ENCODE measurements at places on chromosomes 1 and 21.

DNA sequence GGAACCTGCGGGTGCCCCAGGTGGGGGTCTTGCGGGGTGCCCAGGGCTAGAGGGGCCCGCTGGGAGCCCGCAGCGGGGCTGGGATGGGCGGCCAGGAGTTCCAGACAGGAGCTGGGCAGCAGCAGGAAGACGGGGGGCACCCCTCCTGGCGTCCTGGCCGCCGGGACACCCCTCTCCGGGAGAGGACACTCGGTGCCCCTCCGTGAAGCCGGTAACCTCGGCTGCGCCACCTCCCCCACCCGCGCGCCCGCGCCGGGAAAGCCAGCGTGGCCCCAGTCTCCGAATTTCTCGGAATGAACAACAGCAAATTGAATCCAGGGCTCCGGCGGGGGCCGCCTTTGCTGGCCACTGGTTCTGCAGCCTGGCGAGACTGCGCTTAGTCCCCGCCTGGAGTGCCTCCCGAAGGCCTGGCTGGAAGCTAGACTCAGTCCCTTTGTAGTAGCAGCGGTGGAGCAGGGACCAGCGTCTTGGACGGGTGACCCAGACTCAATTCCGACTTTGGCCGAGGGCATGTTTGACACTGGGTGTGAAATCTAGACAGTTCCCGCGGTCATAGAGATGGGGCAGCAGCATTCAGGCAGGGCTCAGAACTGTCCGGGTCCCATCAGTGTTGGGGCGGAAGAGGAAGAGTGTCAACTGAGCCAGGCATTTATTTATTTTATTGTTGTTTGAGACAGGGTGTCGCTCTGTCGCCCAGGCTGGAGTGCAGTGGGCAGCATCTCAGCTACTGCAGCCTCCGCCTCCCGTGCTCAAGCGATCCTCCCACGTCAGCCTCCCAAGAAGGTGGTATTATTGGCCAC is 773 bp downstream of the IFNGR2 start:
- no peak for DNase-seq

- no peak for DNase-seq
Observed at GRCh38 chr1:212040629-212041412, 5.3 kb downstream of the DTL start.

GRCh38 chr1:119410961-119411360 is 4.0 kb upstream of the HSD3B2 start:
- DNase-seq, result no peak

GRCh38 chr1:118039170-118039569 is 109.6 kb downstream of the WDR3 start:
- no peak for DNase-seq

DNA sequence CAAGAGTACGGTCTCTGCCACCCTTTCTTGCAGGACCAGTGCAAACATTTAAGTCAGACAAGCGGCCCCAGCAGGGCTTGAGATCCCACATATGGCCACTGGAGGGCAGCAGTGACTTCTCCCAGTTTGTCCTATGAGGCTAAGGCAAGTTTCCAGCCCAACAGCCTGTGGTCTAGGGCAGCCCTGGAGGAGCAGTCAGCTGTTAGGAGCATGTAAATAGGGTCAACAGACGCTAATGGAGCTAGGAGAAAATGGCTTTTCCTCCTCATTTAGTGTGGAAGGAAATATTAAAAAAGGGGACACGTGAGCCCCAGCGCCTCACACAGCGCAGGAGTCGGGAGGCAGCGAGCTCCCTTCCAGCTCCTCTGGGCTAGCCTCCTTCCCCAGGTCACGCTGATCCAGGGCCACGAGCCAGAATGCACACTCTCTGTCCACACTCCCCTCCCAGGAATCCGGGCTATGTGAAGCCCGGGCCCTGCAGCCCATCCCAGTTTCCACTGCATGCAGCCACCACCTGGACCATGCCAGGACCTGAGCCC is 95.6 kb downstream of the LAMC2 start:
- peak; percentile 39 for DNase-seq

DNA sequence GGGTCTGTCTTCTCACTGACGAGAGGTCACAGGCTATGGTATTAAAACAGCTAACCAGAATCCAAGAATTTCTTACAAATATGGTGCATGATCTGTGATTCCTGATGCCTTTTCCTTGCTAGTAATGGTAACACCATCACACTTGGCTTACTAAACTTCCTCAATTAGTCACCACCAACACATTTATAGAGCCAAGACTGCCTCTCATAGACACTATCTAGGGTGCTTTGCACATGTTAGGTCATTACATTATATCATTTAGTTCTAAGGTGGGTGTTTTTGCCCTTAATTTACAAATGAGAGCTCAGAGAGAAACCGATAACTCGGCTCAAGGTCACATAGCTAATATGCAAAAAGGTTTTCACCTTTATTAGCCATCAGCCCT is 8.7 kb downstream of the KIF21B start:
- DNase-seq, result no peak

DNA sequence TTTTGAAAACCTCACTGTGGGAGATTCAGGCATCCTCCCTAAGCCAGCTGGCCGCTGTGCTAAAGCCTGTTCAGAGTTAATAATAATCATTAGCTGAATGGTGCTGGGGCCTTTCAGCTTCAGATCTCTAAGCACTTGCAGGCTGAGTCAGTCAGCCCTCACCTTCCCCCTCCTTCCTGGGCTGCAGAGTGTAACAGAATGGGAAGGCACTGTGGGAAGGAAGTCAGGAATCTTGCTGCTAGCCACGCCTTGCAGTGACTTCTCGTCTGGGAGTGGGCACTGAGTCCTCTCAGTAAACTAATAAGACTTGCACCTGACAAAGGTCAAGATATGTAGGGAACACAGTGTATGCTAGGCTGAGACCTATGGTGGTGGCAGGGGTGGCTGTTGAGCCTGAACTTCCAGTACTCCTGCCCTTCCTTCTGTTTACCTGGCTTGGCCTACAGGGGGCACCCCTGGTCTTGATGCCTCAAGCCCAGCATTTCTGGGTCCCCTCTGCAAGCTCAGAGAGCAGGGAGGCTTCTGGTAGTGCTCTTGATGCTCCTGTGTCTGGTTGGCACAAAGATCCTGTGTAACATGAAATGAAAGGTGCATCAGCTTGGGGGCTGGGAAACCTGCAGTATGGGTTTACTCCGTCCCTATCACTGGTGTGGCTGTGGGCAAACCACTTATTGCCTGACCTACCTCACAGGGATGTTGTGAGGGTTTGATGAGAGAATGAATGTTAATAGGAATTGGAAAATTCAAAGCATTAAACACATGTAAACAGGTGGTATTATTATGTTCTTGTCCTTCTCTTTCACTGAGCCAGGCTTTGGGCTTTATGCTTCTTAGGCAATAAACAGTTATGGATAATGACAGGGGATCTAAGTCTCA is 6.0 kb downstream of the CYB561D1 start:
- DNase-seq, result no peak

- DNase-seq, result no peak
Observed at GRCh38 chr21:45533361-45533845, 8.8 kb downstream of the SLC19A1 start.

GRCh38 chr1:78165816-78166215 is 120.0 kb downstream of the GIPC2 start:
- no peak for DNase-seq

- no peak for DNase-seq
Observed at GRCh38 chr1:209755256-209755655, 597 bp upstream of the TRAF3IP3 start.

GRCh38 chr1:118487091-118487490 is 302.1 kb upstream of the SPAG17 start:
- DNase-seq, result no peak

- no peak for DNase-seq
Observed at GRCh38 chr1:243814718-243815117, 35.3 kb downstream of the AKT3 start.

- DNase-seq, result no peak
Observed at GRCh38 chr1:21539933-21540332, 30.7 kb downstream of the ALPL start.

DNA sequence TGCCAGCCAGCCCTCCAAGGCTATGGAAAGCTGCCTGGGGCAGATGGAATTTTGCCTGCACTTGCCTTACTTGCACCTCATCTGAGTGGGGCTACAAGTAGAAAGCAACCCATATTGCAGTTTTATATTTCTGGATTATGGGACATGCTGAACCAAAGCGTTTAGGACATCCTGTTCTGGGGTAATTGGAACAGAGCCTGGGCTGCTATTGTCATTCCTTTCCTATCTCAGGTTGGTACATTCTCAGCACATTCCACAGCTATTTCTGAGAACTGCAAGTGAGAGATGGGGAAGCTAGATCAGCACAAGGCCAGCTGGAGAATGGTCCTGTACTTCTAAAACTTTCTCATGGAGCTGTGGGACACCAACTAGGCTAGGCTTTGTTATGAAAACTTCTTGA is 713.8 kb downstream of the KCNT2 start:
- DNase-seq, result no peak

GRCh38 chr1:167369175-167369574 is 148.5 kb downstream of the POU2F1 start:
- DNase-seq, result no peak

GRCh38 chr21:44092211-44092610 is 15.0 kb upstream of the PWP2 start:
- no peak for DNase-seq

- DNase-seq, result peak; percentile 35
Observed at GRCh38 chr1:151905070-151905442, 4.3 kb downstream of the THEM4 start.

DNA sequence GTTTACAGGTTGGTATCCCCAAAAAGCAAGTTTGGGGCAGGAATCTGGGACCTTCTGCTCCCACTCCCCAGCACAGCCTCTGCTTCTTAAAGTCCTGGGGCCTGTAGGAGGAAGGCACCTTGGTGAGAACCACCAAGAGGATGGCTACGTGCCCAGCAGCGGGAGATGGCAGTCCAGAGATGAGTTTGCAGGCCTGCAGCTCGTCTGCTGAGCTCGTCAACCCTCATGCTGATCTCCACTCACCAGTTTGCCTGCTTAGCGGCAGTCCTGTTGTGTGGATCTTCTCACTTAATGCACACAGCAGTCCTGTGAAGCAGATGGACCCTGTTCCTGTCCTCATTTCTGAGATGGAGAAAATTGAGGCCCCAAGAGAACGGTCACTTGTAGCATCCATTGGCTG is 160.5 kb downstream of the DYRK1A start:
- no peak for DNase-seq

DNA sequence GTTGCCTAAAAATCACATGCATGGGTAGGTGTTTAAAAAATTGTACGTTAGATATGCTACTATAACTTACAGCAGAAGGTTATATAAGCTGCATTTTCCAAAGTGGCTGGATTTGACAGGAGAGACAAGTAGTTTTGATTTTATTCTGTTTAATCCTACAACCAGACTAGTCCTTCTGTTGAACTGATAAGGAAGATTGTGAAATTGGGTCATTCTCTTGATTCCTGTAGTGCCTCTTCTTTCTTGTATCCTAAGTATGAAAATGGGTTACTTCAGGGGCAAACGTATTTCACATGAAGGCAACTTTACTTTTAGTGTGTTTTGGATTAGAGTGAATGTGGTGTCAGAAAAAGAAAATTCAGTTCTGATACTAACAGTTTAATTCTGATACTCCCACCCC is 19.0 kb downstream of the CDC42 start:
- no peak for DNase-seq

DNA sequence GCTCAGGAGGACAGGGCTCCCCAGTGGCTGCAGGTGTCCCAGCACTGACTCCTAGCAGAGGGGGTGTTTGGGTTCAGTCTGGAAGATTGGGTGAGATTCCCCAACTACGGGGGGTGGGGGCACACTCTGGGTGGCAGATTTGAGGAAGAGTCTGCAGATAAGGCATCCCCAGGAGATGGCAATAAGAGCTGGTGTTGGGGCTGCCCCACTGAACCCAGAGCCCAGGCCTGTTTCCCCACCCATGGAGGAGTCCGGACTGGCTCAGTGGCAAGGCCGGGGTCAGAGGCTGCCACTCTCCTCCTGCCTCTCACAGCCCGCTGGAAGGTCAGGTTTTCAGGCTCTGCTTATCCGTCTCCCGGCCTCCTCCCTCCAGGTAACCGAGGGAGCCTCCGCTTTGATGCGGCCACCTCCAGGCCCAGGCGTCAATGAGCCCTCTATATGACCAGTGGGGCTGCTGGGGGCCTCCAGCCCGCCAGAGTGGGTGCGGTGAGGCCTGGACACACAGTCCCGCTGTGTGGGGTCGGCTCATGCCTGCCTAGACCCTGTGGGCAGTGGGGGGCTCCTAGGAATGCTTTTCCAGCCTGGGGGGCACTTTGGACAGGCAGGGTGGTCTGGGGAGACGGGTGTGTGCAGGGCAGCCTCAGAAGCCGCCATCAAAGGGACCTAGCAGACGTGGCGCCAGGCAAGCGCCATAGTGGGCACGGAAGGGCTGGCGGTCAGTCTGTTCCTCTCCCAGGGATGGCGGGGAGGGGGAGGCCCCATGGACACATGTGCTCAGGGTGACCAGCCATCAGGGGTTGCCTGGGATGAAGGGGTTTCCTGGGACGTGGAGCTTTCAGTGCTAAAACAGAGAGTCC is 28.9 kb upstream of the RUNX3 start:
- no peak for DNase-seq

GRCh38 chr1:209580577-209580976 is 2.9 kb upstream of the CAMK1G start:
- DNase-seq, result no peak

DNA sequence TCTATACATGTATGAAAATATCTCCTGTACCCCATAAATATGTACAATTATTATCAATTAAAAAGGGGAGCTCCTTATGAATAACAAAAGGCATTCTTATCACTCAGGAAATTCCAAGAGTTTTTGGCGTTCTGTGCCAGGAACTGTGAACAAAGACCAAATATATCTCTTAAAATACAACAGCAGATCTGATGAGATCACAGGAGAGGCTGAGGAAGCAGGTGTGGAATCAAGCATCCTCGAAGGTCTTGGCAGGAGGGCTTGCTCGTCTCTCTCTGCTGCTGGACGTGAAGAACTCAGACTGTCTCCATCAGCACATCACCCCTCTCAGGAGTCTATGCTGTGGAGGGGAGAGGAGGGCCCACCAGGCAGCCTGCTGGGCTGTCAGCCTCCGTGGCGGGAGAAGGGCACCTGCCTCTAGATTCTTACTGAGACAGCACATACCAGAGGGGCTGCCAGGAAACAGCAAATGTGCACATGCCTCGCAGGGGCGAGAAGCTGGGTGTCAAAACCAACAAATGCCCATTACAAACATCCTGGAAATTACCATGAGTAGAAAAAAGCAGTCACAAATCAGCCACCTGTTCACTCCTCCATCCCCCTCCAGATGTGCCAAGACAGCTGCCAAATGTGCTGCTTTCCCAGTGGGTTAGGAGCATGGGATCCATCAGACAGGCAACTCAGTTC is 30.8 kb upstream of the FAM89A start:
- no peak for DNase-seq

GRCh38 chr1:238777551-238777950 is 608.8 kb upstream of the CHRM3 start:
- DNase-seq, result no peak

GRCh38 chr1:38062361-38063288 is 16.0 kb upstream of the POU3F1 start:
- DNase-seq, result no peak

DNA sequence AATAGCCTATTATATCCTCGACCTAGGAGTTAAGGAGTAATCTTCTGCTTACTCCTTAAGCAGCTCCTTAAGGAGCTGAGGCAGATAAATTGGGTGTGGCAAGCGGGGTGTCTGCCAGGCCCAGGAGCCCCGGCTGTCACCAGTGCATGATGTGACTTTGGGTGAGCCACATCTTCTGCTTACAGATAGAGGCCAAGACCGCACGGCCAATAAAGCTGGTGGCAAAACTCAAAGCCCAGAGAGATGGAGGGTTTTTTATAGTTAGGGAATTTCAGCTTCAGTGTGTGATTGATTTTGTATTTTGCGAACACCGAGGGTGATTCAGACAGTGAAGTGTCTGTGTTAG is 9.8 kb downstream of the MX2 start:
- no peak for DNase-seq

All from activated T-helper 1 cell treated with anti-CD3 and anti-CD28 coated beads, Interleukin-2, amount 50 U/mL, for 16 hours (primary cell).